ENCODE measurements at places on chromosomes 1 and 21. TPM values are rescaled to one million over a fixed set of nuclear protein-coding genes. Genes with fewer than 3 reads are reported as not detected.

- no peak for DNase-seq
Measured at GRCh38 chr1:164667600-164667999, 108.6 kb downstream of the PBX1 start.

GRCh38 chr1:147635342-147635741 is 35.0 kb downstream of the ACP6 start:
- DNase-seq, result no peak

GRCh38 chr1:33378524-33378923 is 52.4 kb downstream of the PHC2 start:
- no peak for DNase-seq

DNA sequence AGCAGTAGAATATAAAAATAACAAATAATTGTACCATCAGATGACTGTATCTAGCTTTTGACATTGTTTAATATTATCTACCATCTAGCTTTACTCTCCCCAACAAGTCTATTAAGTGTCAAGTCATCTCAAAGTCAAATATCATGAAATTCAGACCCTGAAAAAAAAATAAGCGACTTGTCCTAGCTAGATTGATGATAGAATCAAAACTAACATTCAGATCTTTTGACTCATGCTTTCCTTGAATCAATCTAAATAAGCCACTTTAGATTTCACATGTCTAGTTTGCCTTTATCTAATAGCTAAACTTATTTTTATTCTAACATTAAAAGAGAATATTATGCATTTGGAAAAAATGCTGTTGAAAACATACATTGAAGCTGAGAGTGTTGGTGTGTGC is 35.4 kb downstream of the CRB1 start:
- DNase-seq, result no peak

- DNase-seq, result peak; percentile 97
Measured at GRCh38 chr1:153566414-153567371, 1.0 kb upstream of the S100A2 start.

GRCh38 chr1:221290669-221291068 is 411.4 kb downstream of the HLX start:
- no peak for DNase-seq

DNA sequence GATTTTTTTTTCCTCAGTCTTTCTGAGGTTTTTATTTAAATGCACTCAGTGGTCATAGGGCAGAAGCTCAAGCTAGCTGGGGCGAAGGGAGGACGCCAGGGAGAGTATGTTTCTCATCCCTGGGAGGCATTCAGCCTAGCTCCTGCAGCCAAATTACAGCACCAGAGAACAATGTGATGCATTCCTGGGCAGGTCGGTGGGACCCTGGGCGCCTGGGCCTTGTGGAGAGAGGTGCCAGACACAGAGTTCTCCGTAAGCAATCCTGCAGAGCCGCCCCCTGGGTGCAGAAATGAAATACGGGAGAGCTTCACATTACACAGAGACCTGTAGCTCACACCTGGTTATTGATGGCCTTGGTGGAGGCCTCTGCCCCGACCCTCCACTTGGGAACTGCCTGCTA is 15.5 kb downstream of the WNT2B start:
- DNase-seq, result no peak

The GSTM1 gene
- total RNA-seq, result not detected

The SH3GLB1 gene
- 105 TPM for total RNA-seq

The FCAMR gene
- total RNA-seq, result not detected

The OLFM3 gene
- not detected for total RNA-seq

The OR1C1 gene
- not detected for total RNA-seq
